ENCODE measurements at places on chromosomes 1 and 21.

GRCh38 chr21:21606041-21606440 is 607.8 kb downstream of the NCAM2 start:
- no peak for DNase-seq

DNA sequence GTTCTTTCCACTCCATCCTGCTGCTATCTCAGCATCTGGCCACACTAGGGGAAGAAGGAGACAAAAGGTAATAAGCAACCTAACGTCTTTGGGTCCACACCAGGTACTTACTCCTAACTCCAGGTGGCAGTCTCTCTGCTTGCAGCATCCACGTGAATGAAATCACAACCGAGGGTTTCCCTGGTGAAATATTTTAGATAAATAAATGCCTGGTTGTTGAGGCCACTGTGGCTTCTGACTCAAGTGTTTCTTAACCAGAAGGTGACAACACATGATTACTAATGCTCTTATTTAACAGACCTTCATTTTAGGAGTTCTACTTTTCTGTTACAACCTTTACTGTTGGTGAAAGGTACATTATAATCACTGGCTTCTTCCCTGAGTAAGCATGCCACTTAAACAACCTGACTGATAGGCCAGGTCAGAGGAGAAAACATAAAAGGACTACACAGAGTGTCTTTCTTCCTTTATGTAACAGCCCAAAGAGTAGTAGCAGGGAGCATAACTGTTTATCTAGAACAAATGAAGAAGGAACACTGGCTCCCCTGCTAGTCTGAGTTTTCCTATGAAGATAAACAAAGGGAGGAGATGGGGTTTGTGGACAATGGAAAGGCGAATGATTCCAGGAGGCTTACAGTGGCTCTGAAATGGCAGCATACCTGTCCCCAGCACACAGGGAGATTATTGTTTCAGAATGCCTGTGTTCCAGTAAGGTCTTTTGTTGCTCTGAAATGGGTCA is 59.9 kb downstream of the SYT6 start:
- DNase-seq: no peak

- no peak for DNase-seq
These were observed 22.7 kb upstream of the PIK3CD start for GRCh38 chr1:9628541-9629444.

DNA sequence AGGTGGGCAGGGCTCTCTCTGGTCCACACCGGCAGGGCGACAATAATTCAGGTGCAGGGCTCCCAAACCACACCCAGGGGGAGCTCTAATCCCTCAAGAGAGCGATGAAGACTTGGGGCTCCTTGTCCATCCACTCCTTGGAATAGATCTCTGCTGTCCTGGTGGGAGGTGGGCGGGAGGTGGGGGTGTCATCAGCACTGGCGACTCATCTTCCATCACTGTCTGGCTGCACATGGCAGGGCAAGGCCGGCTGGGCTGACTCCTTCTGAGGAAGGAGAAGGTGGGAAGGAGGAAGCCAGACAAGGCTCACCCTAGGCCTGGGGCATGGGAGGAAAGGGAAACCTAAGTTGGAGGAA is 29.3 kb downstream of the TNNT2 start:
- peak; percentile 50 for DNase-seq

DNA sequence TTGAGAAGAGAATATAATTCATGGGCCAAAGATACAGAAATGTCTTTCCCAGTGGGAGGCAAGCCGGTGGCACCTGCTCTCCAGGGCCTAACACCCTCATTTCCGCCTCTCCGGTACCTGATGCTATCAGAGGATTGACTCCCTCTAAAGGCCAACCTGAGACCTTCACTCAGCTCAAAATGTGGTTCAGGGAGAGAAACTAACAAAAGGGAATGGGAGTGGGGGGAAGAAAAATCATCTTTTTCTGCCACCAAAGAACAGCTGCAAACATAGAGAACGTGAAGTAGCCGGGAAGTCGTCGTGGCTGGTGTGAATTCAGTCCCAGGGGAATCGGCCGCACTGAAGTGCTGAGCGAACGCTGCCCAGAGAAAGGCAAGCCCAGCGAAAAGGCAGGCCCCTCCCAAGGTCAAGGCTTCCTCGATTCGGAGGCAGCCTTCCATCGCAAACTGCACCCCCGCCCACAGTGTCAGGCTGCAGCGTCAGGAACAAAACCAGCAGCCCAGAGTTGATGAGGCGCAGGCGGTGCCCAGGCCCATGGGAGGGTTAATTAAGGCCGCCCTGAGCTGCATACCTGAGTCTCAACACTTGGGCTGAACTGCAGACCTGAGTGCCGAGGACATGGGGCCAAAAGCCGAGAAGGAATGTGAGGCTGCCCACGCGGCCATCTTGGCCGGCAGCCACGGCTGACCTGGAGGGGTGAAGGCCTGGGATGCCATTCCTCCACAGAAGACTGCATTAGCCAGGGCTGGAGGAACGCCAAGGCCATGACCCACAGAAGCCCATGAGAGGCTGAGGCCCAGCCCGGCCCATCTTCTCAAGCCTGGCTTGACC is 160.2 kb downstream of the PSMG1 start:
- DNase-seq: no peak

- DNase-seq: no peak
These were observed 67.5 kb downstream of the UROD start for GRCh38 chr1:45079533-45079932.

- DNase-seq: no peak
These were observed 199.9 kb downstream of the LYPLAL1 start for GRCh38 chr1:219373616-219373935.

DNA sequence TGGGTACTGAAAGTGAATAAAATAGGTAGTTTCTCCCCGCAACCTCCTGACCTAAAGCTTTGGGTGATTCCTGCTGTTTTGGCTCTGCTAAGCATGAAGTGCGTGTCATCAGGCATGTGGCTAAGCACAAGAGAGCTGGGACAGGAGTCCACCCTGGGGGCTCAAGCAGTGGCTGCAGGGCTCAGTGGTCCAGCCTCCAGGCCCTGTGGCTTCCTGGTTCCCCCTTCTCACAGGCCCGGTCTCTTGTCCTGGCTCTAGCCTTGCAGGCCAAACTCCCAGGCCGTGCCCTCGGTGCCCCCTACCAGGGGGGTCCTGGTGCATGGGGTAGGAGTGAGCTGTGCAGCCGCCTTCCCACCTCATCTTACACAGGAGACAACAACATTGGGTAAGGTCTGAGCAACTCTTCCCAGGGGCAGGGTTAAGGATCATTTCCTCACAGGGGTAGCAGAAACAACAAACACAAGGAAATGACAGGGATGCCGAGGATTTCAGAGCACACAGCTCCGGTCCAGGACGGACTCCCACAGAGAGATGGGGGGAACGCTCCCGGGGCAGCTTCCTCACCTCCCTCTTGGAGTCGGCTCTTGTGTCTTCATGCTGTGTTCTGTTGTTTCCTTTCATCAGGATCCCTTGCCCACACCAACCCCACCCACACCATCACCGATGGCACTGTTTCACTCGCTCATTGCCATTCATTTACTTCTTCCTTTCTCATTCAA is 19.8 kb upstream of the SLC2A1 start:
- no peak for DNase-seq

- no peak for DNase-seq
These were observed 149.7 kb downstream of the PEX14 start for GRCh38 chr1:10624256-10625050.

- DNase-seq: no peak
These were observed 47.1 kb upstream of the FMN2 start for GRCh38 chr1:240044620-240045019.

DNA sequence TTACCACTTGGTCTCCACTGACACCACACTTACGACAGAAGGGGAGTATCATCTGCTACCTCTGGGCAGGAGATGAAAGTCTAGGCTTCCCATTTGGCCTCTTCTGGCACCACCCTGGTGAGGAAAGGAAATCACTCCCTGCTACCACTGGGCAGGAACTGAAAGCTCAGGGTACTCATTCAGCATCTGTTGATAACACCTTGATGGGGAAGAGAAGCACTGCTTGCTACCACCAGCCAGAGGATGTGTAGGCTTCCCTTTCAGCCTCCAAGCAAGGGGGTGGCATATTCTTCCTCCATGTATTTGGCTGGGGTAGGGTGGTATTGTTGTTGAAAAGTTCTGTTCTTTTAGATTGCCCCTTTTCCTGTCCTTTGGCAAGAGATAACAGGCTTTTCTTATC is 115.0 kb downstream of the ACBD6 start:
- DNase-seq: no peak

- DNase-seq: no peak
These were observed 1325.8 kb upstream of the PRMT6 start for GRCh38 chr1:105730701-105731100.

DNA sequence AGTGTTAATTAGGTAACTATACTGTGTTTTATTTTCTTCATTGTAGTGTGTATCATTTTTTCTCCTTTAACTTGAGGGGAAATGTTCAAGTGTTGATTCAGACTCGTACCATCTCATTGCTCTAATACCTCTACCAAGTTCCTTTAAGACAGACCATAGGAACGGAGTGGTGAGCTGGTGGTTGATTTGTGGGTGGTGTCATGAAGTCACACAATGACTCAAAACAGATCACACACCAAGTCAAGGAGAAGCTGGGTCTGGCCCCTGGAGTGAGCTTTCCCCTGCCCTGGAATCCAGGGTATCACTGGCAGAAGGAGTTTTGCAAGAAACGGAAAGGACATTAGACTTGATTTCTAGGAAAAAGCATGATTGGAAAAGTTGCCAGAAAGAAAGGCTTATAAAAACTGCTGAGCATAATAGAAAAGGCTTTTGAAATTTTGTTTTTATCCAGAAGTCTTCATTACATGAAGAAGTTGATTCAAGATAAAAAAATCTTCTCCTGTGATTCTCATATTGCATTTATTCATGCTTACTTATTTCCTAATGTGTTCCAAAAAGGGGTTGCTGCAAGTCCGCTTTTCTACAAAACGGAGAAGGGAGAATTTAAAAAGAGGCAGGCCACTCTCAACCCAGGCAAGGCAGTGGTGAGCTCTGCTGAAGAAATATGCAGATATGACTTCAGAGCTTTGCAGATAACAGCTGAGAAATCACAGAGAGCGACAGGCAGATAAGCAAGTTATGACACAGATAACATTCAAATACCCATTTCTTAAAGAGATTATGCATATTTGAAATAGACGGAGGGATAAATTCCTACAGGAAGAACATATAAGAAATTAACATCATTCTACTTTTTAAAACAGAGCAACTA is 79.7 kb downstream of the TBX19 start:
- no peak for DNase-seq

DNA sequence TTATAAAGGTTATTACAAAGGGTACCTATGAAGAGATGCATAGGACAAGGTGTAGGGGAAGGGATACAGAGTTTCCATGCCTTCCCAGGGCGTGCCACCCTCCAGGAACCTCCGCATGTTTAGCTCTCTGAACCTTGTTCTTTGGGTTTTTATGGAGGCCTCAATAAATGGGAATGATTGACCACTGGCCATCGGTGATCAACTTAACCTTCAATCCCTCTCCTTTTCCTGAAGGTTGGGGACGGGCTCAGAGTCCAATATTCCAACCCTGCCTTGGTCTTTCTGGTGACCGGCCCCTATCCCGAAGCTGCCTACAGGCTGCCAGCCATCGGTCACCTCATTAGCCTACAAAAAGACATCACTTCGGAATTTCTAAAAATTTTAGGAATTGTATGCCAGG is 11.7 kb downstream of the CD244 start:
- DNase-seq: no peak

GRCh38 chr1:153503766-153504165 is 32.0 kb downstream of the S100A6 start:
- no peak for DNase-seq

DNA sequence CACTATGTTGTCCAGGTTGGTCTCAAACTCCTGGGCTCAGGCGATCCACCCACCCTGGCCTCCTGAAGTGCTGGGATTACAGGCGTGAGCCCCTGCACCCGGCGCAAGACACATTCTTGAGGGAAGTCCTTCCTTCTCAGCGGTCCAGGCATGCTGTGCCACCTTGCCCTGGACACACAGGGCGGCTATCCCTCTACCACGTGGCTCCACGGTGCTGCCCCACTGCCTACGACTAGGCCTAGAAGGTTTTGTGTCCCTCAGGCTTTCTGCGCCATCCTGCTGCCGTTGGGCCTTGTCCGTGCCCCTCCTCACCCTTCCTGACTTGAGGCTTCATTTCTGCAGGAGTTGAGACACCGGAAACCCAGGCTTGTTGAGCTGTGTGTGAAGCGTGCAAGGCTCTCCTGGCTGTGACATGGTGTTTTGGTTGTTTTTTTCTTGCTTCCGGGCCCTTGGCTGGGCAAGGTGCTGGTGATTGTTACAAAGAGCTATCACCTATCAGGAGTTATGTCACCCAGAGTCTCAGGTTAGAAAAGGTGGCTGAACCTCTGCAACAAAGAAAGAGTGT is 13.9 kb downstream of the C1orf174 start:
- no peak for DNase-seq

GRCh38 chr1:200741551-200742207 is 3.0 kb downstream of the CAMSAP2 start:
- DNase-seq: no peak

DNA sequence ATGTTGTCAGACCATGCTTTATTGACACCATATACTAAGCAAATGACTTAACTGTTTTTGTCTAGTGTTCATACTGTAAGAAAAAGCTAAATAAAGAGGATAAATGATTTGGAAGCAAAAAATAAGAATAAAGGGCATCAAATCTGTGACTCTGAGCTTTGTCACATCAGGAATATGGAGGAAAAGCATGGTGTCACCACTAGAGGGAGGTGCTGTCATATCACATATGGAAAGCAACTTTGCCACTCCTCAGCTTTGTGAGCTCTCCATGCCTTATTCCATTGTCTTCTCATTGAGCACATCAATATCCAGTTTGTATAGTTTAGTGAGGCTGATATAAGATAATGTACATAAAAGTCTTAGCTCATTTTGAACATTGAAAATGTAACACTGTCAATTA is 20.8 kb upstream of the GBP1 start:
- DNase-seq: peak; percentile 13

DNA sequence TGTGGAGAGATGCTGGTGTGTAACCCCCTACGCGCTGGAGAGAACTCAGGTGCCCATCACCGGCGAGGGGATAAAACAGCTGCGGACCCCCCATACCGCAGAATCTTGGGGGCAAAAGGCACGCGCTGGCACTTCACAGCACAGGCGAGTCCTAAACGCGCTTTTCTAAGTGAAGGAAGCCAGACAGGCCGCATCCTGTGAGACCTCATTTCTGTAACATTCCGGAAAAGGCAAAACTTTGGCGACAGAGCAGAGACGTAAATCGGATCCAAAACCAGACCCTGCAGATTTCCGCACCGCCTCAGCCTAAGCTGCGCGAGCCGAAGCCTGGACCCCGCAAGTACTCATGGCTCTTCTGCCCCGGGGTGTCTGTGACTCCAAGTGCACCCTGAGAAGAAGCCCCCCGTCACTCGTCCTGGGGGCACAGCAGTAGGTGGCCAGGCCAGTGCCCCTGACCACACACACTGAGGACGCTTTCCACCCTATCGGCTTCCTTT is 60.9 kb downstream of the SLX9 start:
- no peak for DNase-seq

- DNase-seq: no peak
These were observed 74.1 kb upstream of the PLA2G4A start for GRCh38 chr1:186754542-186755145.

GRCh38 chr1:117613249-117613968 is 7.6 kb downstream of the TENT5C start:
- DNase-seq: no peak

- peak; percentile 65 for DNase-seq
These were observed 61.4 kb downstream of the ACBD3 start for GRCh38 chr1:226125097-226125630.

Data from GM12892 (cell line).